GM12878 (cell line): ENCODE measurements at places on chromosomes 1 and 21.

DNA sequence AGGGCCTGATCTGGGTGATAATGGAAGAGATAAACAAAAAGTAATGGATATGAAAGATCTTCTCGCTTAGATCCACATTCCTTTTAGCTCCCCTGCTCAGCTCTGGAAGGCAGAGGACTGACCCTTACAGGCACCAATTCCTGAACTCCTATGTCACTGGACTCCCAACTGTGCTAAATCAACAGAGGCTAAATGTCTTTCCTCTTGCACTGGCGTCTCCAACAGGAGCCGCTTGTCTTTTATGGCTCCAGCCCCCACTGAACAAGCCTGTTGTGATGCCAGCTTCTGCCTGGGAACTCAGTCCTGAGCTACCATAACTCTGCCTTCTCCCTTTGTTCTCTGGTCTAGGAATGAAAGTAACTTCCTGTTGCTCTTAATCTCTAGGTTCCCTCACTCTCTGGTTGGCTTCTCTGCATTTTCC is 142.1 kb upstream of the COL11A1 start:
- DNase-seq = no peak

DNA sequence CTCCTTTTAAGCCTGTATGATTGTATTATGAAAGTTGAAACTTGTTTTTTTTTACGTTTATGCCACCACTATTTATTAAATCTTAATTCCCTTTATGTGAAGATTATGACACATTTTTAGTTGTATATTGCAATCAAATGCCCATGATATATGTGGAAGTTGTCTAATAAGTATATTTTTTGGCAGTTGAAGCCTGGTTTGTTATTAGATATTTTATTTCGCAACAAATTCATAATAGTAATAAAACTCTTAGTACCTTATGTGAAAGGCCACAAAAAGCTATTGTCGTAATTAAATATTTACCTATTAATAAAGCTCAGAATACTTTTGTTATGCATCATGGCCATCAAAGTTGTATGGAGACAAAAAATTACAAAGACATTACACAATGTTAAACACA is 386.8 kb downstream of the NCAM2 start:
- DNase-seq = no peak

- DNase-seq = peak; percentile 56
Measured at GRCh38 chr1:212158912-212159796, 123.6 kb downstream of the DTL start.

DNA sequence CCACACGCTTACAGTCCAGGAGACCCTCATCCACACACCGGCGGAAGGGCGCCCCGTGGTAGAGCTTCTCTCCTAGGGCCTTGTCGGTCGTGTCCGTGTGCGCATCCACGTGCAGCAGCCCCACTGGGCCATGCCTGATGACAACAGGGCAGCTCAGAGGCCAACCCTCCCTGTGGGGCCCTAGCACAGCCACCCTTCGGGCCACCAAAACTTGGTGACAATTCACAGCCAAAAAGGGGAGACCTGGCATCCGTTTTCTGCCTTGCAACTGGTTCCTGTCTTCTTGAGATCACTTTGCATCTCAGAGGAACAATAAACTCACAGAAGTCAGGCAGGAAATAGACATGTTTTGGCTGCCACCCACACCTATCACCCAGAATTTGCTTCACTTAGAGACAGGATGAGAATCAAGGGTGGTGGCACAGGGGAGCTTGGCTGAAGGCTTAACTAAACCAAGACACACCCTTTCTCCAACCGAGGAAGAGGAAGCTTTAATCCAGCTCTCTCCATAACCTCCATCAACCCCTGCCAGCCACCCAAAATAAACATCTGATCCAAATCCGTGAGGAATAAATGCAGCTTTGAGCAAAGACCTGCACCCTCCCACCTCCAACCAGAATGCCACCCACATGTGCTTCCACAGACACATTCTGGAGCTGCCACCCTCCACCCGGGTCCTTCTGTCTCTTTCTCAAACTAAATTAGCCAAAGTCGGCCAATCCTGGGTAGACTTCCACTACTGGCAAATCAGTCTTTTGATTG is 5.7 kb downstream of the AGMAT start:
- peak; percentile 46 for DNase-seq

GRCh38 chr1:203769505-203770343 is 4.7 kb downstream of the LAX1 start:
- DNase-seq = no peak

DNA sequence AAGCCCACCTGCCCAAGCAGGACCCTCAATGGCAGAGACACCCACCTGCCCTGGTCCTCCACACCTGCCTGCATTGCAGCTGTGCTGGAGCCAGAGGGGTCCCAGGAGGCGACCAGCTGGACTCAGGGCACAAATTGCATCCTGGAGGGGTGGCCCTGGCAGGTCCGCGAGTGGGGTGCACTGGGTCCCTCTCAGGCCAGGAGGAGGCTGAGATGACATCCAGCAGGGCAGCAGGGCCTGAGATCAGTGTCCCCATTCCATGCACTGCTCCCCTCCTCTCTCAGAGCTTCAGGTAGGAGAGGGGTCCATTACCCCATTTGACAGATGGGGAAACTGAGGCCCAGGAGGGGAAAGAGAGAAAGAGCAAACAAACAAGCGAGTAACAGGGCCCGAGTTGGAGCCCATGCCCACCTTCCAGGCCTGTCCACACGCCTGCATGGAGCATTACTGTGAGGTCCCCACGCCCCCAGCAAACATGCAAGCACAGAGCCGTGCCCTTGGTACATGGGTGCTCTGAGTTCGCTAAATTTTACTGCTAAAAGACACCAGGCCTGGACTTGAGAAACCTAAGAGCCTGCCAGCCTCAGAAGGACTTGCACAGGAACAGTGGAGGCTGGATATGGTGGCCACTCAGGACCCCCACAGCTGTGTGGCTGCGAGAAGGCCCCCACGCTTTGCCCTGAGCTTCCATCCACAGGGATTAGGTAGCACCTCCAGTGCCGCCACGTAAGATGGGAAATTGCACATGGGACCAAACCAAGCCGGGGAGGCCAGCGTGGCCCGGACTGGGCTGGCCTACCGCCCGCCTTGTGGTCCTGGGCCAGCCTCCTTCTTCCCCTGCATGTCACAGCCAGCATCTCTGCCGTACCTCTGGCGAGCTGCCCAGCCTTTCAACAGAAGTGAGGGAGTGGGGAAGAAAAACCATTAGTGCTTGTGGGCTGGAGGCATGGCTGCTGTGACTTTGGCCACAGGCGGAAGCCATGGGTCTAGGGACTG is 7.4 kb downstream of the WNT3A start:
- no peak for DNase-seq
